Stimulated activated CD4-positive, alpha-beta T cell treated with anti-CD3 and anti-CD28 coated beads, Interleukin-4, amount 100 ng/mL, for 24 hours (primary cell): ENCODE measurements at places on chromosomes 6 and 20.

DNA sequence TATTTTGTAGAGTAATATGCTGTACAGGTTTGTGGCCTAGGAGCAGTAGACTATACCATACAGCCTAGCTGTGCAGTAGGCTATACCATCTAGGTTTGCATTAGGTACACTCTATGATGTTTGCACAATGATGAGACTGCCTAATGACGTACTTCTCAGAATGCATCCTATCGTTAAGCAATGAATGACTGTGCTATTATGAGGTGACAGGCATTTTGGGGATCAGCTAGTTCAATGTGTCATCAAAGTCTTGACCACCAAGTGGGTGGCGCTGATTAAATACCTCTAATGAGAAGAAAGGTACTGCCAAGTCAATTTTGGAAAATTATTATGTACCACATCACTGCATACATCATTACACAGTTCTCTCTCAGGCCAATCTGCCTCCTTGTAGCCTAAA, 190.2 kb downstream of the BACH2 start:
- peak; percentile 27 for DNase-seq

DNA sequence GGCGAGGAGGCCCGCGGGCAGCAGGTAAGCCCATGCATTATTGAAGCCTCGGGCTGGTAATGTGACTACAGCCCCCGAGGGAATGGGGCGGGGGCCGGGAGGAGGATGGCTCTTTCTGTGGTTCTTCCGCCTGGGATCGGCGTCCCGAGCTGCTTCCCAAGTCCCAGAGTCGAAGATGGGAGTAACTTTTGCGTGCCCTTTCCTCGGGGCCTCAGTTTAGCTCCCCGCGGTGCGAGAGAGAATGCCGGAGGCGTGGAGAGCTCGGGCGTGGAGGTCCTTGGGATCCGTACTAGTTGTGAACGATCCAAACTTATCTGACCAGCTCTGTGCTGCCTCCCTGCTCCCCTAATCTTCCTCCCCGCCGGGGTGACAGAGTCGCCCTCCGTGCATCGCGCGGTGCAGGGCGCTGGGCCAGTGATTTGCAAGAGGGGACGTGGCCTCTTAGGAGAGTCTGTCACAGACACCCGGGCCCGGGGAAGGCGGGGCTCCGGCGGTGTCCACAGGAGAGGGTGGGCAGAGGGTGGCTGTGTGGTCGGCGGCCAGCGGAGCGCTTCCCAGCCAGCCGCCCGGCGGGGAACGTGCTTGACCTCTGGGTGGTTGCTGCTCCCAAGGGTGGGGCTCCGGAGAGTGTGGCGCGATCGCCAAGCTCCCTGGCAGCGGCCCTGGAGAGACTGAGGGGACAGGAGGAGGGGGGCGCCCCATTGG, 815 bp downstream of the UTRN start:
- peak; percentile 31 for DNase-seq

- no peak for DNase-seq
Observed at GRCh38 chr6:13712599-13712898, 914 bp upstream of the RANBP9 start.

GRCh38 chr6:26445934-26446667, 5.8 kb downstream of the BTN3A3 start:
- peak; percentile 57 for DNase-seq

- no peak for DNase-seq
Observed at GRCh38 chr6:157188213-157188612, 135.1 kb downstream of the TMEM242 start.

- DNase-seq, result no peak
Observed at GRCh38 chr6:151661928-151662327, 145.6 kb upstream of the ESR1 start.

- no peak for DNase-seq
Observed at GRCh38 chr20:53133125-53133524, 161.0 kb downstream of the TSHZ2 start.

DNA sequence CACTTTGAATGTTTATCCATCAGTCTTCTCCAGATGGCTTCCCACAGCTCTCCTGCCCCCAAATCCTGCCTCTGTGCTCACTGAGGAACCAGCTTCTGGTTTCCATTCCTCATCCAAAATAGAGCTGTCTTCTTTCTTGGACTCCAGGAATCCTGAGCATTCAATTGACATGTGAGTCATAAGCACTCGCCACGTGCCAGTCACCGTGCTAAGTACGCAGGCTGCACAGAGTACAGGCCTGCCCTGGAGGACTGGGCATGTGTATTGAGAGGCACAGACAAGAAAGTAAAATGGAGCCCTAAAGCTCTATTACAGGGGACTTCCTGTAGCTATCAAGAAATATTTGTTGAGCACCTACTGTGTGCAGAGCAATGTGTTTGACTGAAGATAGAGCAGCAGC, 39.7 kb upstream of the LRFN2 start:
- DNase-seq, result no peak

DNA sequence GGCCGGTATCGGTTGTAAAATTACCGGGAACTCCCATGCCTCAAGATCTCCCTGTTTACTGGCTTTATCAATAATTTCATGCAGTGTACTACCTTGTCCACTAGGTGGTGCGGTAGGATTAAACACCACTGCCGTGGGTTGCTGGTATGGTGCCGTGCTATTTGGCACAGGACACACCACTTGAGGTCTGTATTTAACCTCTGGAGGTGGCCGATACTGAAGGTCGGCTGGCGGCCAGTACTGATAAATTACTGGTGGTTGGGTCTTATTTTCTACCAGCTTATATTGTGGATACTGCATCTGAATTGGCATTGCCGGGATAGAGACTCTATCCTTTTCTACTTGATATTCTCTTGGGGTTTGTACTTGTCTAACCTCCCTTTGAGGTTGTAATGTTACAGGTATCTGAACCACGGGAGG, 14.3 kb upstream of the PTCRA start:
- DNase-seq, result peak; percentile 79

- no peak for DNase-seq
Observed at GRCh38 chr6:10154251-10154650, 260.6 kb downstream of the TFAP2A start.

- DNase-seq, result no peak
Observed at GRCh38 chr6:145656128-145656527, 79.2 kb downstream of the EPM2A start.

DNA sequence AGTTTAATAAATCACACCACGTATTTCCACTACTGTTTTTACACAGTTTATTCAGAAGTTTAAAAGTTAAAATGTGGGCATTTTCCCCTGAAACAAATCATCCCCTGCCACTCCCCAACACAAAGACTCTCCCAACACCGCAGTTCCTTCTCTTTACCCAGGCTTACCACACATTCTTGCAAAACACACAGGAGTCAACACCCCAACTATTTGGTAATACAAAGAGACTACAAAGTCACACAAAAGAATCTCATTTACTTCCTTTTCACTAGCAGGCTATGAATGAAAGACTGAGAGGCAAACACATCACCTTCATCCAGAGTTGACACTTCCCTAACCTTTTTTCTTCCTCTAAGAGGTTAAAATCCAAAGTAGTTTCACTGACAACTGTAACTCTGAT, 51.1 kb downstream of the KCTD20 start:
- DNase-seq, result no peak
